ENCODE measurements at places on chromosomes 2 and 18.

DNA sequence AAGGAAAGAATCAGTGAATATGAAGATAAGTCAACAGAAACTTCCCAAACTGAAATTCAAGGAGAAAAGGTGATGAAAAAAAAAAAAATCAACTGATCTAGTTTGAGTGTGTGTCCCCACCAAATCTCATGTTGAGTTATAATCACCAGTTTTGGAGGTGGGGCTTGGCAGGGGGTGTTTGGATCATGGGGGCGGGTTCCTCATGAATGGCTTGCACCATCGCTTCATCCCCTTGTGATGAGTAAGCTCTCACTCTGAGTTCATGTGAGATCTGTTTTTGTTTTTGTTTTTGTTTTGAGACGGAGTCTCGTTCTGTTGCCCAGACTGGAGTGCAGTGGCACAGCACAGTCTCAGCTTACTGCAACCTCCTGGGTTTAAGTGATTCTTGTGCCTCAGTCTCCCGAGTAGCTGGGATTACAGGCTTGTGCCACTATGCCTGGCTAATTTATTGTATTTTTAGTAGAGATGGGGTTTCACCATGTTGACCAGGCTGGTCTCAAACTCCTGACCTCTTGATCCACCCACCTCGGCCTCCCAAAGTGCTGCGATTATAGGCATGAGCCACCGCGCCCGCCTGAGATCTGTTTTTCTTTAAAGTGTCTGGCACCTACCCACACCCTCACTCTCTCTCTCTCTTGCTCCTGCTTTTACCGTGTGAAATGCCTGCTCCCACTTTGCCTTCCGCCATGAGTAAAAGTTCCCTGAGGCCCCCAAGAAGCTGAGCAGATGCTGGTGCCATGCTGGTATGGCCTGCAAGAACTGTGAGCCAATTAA, 4.0 kb upstream of the SLC66A2 start:
- no peak for DNase-seq

- DNase-seq, result no peak
These were observed 412.2 kb downstream of the SPAG16 start for GRCh38 chr2:213696442-213696841.

DNA sequence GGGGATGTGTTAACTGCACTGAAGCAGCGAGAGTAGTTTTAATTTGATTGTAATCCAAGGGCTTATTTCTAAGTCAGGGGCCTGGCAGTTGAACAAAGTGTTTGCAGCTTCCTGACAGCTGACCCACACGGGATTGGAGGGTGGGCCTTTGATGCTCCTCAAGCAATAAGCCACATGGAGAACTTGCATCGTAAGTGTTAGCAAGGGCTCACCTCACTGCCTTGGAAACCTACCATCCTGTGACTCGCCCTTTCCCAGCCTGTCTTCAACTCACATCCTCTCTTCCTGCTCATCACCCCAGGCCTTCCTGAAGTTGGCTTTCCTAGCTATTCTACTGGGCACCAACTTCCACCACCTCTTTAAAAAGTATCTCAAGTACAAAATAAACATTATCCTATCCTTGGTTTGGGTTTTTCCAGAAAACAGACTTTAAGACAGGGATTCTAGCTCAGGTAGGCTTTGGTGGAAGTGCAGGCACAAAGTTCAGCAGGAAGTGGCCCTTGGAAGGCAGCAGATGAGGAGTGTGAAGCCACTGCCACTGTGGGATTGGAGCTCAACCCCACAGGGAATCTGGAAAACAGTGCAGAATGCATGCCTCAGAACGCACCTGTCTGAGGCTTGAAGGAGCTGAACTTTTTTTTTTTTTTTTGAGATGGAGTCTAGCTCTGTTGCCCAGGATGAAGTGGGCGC, 31.6 kb downstream of the B3GNT2 start:
- DNase-seq, result no peak

- no peak for DNase-seq
These were observed 16.1 kb downstream of the SERPINB5 start for GRCh38 chr18:63492851-63493250.

GRCh38 chr2:65507102-65508069, 75.0 kb upstream of the SPRED2 start:
- no peak for DNase-seq

Data from NCI-H1436 (cell line).